ENCODE measurements at places on chromosomes 2 and 18. TPM values are rescaled to one million over a fixed set of nuclear protein-coding genes. Genes with fewer than 3 reads are reported as not detected.

The OTOS gene
- not detected for total RNA-seq

The ENOSF1 gene
- total RNA-seq: 16.1 TPM

The SALL3 gene
- total RNA-seq: under 0.01 TPM

The PMS1 gene
- total RNA-seq: 17.8 TPM

The REG1A gene
- total RNA-seq: 0.31 TPM

The DSG2 gene
- total RNA-seq: 0.21 TPM
